ENCODE measurements at places on chromosomes 13 and 19. TPM values are rescaled to one million over a fixed set of nuclear protein-coding genes. Genes with fewer than 3 reads are reported as not detected.

CEACAM16 gene
- total RNA-seq: under 0.01 TPM

- DNase-seq: peak; percentile 15
Observed at GRCh38 chr13:76016799-76017400, 380.8 kb downstream of the LMO7 start.

GRCh38 chr13:29855009-29855408 lies 4.6 kb upstream of the UBL3 start:
- no peak for DNase-seq

- peak; percentile 35 for DNase-seq
Observed at GRCh38 chr13:94556041-94556440, 39.9 kb downstream of the TGDS start.

GRCh38 chr13:93476175-93476574 lies 249.6 kb downstream of the GPC6 start:
- DNase-seq: peak; percentile 37

Measured in osteoblast (primary cell).